Stomach (tissue), 19 donors: ENCODE measurements at places on chromosomes 1 and 21. TPM values are rescaled to one million over a fixed set of nuclear protein-coding genes. Genes with fewer than 3 reads are reported as not detected.

The NPPA gene
- not detected for total RNA-seq

The AMY1A gene
- not detected for total RNA-seq

The MAP10 gene
- total RNA-seq: 1.5 TPM

The VSIG8 gene
- not detected for total RNA-seq

The KRTAP19-3 gene
- not detected for total RNA-seq
